ENCODE measurements at places on chromosomes 5 and 9.

- no peak overlapping the region for H3K4me3 ChIP-seq
- no peaks in the 10 kb centered on the region for H3K4me1 ChIP-seq
- DNase-seq = no peak
Observed at GRCh38 chr5:172503925-172504700, 49.8 kb upstream of the SH3PXD2B start.

DNA sequence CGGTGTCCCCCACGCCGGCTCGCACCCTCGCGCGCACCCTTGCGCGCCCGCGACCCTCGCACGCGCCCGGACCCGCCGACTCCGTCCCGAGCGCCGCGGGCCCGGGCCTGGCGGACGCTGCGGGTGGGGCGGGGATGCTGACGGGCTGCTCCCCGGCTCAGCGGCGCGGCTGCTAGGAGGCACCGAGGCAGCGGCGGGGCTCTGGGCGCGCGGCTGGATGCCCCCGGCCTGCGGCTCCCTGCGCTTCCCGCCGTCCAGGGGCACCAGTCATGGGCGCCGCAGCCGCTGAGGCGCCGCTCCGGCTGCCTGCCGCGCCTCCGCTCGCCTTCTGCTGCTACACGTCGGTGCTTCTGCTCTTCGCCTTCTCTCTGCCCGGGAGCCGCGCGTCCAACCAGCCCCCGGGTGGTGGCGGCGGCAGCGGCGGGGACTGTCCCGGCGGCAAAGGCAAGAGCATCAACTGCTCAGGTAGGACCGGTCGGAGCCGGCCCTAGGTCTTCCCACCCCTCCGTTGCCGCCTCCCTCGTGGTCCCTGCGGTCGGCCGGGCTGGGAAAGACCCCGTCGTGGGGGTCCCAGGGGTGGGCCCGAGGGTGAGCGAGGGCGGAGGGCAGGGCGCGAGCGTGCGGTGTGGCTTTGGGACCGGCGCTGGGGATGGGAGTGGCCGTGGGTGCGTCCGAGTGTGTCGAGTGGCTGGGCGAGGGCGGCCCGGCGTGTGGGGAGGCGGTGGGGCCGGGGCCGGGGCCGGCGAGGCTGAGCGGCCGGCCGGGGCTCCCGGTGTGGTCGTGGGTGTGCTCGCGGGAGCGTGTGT is 530 bp downstream of the TMEFF1 start:
- peak overlapping the region; percentile 67 for H3K4me3 ChIP-seq
- no peak for DNase-seq
- H3K27ac ChIP-seq = no peak overlapping the region
- no peaks in the 10 kb centered on the region for H3K4me1 ChIP-seq
- peaks cover 7% of the 10 kb centered on the region for H3K27me3 ChIP-seq

DNA sequence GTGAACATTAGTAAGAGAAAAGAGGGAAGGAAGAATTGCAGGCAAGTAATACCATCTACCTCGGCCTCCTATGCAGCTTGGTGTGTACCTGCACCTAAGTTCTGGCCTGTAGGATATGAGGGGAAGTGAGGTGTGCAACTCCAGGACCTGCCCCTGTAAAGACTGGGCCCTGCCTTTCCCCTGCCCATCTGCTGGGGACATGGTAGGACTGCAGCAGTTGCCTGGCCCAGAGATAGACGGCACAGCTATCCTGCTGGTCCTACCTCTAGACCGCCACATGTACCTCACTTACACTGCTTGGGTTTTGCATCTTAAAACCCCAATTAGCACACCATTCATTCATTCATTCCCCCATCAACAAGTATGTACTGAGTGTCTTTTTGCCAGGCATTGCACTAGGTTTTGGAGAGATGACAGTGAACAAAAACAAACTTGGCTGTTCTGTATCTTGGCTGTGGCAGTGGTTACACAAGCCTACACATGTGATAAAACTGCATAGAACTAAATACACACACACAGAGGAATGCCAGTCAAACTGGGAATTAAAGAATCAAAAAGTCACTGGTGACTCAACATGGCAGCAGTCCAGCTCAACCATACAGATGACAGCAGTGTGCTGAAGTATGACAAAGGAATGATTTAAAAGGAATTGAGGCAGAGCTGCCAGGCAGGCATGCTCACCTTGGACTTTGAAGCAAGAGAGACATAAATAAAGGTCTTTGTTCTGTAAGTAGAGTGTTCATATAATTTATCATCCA is 23.3 kb upstream of the MGAT1 start:
- no peak overlapping the region for H3K4me3 ChIP-seq
- no peaks in the 10 kb centered on the region for H3K36me3 ChIP-seq
- DNase-seq = no peak
- H3K4me1 ChIP-seq = peaks cover 12% of the 10 kb centered on the region

- DNase-seq = no peak
- H3K36me3 ChIP-seq = peaks cover 3% of the 10 kb centered on the region
- no peak overlapping the region for H3K4me3 ChIP-seq
- H3K27me3 ChIP-seq = no peaks in the 10 kb centered on the region
Observed at GRCh38 chr9:134414900-134415425, 88.7 kb downstream of the RXRA start.

- peak overlapping the region; percentile 80 for H3K27ac ChIP-seq
- peaks cover 10% of the 10 kb centered on the region for H3K4me1 ChIP-seq
- no peaks in the 10 kb centered on the region for H3K27me3 ChIP-seq
- peak overlapping the region; percentile 49 for H3K4me3 ChIP-seq
Observed at GRCh38 chr5:6659941-6660684, 26.9 kb downstream of the SRD5A1 start.

DNA sequence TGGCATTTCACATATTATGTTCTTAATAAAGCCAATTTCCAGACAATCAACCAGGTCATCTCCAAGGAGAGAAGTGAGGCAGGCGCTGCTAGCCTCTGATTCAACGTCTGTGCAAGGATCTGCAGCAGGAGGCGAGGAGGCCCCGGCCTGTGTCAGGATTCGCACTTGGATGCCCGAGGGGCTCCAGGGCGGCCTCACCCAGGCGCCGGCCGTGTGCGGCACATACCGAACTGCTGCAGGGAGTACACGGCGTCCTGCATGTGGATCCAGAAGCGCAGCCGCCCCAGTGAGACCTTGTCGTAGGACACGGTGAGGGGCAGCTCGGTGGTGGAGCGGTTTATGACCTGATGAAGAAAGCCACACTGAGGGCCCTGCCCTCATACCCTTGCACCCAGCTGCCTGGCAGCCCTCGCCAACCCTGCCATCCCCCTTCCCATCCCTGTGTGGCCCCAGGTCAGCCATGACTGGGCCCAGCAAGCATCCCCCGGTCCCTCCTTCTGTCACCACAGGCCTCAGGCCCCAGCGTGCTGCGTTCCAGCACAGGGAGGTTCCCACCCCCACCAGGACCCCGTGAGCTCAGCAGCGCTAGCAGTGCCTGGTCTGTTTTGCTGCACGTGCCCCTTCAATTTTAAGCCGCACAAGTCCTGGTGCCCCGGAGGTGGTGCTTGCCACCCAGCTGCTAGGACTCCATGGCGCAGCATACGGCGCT is 9.9 kb downstream of the CLPTM1L start:
- H3K4me1 ChIP-seq = no peaks in the 10 kb centered on the region
- no peak overlapping the region for H3K27ac ChIP-seq
- H3K4me3 ChIP-seq = no peak overlapping the region
- H3K36me3 ChIP-seq = peaks cover 15% of the 10 kb centered on the region
- no peaks in the 10 kb centered on the region for H3K27me3 ChIP-seq

GRCh38 chr5:116738239-116738614 is 163.6 kb upstream of the SEMA6A start:
- no peaks in the 10 kb centered on the region for H3K27me3 ChIP-seq
- H3K36me3 ChIP-seq = no peaks in the 10 kb centered on the region
- H3K27ac ChIP-seq = no peak overlapping the region
- no peak overlapping the region for H3K4me3 ChIP-seq
- no peaks in the 10 kb centered on the region for H3K4me1 ChIP-seq
